ENCODE measurements at places on chromosomes 16 and 17.

DNA sequence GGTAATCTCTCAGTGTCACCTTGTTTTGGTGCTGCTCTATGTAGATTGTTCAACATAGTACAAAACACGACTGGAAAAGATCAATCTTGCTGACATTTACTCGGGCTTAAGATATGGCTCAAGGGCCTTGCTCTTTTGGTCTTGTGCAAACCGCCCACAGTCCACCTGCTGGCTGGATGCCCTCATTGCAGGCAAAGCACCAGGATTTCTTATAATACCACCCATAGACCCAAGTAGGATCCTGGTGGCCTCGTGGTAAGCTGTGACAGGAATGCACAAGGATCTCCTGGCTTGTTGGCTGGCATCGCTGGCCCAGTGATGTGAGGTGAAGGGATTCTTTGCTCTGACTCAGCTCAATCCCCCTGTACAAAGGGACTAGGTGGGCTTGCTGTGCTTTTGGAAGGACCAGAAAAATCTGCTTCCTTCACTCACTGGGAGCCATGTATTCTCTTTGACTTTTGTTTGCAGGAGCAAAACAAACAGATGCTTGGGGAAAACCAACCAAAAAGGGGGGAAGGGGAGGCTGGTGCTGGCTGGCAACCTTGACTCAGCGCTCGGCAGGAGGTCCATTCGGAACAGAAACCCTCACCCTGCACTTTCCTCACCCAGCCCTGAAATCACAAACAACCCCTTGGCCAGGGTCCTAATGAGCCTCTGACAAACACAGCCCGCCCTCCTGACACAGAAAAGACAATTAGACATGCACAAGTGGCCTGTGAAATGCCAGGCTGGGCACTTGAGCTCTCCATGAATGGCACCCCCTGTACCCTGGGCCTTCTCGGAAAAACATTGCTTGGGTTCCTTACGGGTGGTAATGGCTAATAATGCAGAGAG lies 36.6 kb upstream of the MED9 start:
- DNase-seq: peak; percentile 87

- no peak for DNase-seq
These were observed 393.2 kb downstream of the PMP22 start for GRCh38 chr17:14871921-14872320.

DNA sequence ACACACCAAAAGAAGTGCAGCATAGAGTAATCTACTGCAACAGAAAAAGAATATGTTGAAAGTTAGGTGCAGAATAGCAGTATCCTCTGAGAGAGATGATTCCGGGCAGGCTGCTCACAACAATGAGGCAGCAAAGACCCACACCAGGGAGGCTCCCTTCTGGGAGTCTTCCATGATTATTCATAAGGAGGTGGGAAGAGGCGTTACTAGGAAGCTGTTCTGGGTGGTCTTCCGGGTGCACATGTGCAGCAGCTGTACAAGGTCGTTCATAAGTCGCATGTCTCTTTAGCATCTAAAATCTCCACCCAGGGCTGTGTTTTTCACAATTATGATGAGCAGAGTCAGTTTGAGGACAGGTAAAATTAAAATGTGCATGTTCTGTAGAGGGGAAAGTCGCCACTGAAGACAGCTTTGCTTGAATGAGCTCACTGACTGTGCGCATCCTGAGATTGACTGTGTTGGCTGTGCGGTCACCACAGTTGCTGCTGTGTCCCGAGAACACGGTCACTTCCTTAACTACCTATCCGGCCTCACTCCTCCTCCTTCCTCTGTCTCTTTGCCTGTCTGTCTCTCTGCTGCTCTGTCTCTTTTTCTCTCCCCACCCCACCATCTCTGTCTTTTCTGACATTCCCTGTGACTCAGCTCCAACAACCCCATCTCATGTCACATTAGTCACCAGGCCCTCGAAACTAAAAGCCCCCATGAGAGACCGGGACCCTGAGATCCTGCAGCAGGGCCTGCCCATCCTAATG lies 125.5 kb upstream of the HSBP1 start:
- no peak for DNase-seq

DNA sequence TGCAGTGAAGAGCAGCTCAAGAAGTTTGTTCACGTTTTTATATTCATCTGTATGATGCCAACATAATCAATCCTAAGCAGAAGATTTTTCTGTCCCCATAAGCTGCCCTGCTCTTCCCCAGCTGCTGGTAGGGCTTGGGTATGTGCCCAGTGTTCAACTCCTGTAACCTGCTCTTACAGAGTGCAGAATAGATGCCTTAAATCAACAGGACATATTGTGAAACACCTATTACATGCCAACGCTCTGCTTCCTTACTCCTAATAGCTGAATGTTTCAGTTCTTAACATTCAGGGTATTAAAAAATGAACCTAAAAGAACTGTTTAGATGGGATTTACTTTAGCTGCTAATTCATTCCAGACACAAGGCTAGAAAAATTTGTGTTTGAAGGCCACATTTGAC lies 190.9 kb downstream of the HS3ST3A1 start:
- no peak for DNase-seq

DNA sequence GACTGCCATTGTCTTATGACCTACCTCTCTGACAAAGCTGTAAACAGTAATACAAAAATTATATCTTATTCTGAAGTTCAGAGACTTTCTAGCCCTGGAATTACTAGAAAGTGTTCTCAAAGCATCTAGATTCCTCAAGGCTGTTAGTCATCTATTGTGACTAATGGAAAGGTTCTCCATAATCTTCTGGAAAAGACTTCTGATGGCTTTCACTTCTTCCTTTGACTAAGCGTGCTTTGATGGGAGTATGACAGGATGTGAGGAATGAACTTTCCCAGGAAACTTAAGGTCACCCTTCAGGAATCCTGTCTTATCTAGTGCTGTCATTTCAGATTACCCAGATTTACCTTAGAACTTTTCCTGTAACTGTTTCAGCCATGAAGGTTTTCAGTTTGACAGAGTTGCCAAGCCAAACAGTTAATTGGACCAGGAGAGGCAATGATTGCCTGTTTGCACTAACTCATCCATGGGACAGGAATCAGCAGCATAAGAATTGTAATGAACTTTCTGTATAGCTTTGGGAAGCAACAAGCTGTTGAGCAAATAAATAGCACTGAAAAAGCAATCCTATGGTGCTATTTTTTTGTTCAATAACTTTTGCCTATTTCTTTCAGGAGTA lies 43.5 kb downstream of the AP2B1 start:
- no peak for DNase-seq

GRCh38 chr16:89517128-89517527 lies 8.9 kb downstream of the SPG7 start:
- no peak for DNase-seq

DNA sequence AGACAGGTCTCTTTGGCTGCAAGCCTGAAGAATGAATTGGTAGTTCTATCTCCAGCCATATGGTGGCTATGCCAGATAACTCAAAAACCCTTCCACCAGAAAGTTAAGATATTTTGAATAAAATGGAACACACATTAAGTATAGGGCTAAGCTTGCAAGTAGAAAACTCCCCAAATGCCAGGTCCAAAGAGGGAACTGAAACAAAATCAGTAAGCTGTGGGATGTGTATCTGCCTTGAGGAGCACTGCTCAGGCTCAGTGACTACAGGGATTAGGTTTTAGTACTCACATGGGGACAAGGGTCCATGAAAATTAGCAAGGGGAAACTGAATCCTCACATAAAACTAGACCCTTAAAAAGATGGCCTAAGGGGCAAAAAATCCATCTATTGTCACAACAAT lies 115.7 kb upstream of the PMFBP1 start:
- DNase-seq: no peak

DNA sequence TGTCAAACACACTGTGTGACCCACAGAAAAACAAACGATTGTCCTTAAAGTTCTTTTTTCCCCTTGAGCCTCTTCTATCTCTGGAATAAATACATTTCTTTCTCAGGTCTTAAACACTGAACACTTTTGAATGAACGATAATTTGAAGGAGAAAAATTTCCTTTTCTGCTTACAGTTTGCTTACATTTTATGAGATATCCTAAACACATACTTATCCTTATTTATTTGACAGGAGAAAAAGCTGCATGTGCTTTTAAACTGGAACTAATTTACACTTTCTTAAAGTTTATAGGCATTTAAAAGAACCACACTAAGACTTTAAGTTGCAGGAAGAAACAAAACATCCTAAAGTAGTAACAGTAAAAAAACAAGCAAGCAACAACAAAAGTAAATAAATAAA lies 4.7 kb upstream of the IGF2BP1 start:
- no peak for DNase-seq

- no peak for DNase-seq
These were observed 42.1 kb downstream of the NOG start for GRCh38 chr17:56635641-56636040.

GRCh38 chr17:42603318-42603717 lies 5.9 kb downstream of the RETREG3 start:
- no peak for DNase-seq

GRCh38 chr16:78984324-78984723 lies 616.2 kb downstream of the MAF start:
- no peak for DNase-seq

GRCh38 chr16:15996432-15997109 lies 47.2 kb downstream of the ABCC1 start:
- no peak for DNase-seq

DNA sequence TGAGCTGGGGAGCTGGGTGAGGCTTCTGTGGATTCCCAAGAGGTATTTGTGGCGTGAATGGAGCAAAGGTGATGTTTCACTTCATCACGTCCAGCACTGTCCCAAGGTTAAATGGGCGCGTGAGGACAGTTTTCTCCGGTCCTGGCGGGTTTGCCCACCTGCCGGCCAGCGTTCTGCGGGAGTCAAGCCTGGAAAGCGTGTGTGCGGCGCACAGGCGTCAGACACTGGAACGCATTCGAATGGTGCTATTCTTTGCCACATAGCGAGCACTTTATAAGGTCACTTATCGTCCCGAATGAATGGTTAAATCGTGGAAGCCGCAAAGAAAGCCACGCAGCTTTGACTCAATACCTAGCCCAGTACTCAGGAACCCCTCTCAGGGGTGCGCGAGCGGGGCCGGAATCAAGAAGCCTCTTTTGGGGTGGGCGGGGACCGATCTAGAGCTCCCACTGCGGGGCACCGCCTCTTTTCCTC lies 446 bp upstream of the PSMD11 start:
- no peak for DNase-seq

GRCh38 chr17:15112846-15113617 lies 152.1 kb downstream of the PMP22 start:
- DNase-seq: no peak

GRCh38 chr16:78596348-78596995 lies 497.0 kb downstream of the WWOX start:
- DNase-seq: no peak

- no peak for DNase-seq
These were observed 2.5 kb upstream of the ZFHX3 start for GRCh38 chr16:73050201-73051099.

- no peak for DNase-seq
These were observed 59.2 kb upstream of the GOT2 start for GRCh38 chr16:58793366-58793765.

DNA sequence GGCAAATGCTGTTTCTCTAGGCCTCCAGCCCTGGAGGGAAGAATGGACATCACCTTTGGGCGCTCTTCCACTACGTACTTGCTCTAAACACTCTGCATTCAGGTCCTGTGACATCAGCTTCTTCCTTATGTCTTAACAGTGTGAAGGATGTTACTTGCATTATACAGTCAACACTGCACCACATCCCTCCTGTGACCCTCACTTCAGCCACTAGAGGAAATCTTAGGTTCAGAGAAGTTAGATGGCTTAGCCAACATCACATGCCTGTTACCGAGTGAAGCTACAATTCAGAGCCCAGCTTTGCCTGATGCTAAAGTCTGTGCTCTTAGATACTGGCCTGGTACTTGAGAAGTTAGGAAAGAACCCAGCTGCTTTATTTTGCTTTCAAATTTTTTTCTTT lies 18.3 kb downstream of the UBFD1 start:
- DNase-seq: no peak

- no peak for DNase-seq
These were observed 65.7 kb upstream of the METRNL start for GRCh38 chr17:83013779-83014117.

DNA sequence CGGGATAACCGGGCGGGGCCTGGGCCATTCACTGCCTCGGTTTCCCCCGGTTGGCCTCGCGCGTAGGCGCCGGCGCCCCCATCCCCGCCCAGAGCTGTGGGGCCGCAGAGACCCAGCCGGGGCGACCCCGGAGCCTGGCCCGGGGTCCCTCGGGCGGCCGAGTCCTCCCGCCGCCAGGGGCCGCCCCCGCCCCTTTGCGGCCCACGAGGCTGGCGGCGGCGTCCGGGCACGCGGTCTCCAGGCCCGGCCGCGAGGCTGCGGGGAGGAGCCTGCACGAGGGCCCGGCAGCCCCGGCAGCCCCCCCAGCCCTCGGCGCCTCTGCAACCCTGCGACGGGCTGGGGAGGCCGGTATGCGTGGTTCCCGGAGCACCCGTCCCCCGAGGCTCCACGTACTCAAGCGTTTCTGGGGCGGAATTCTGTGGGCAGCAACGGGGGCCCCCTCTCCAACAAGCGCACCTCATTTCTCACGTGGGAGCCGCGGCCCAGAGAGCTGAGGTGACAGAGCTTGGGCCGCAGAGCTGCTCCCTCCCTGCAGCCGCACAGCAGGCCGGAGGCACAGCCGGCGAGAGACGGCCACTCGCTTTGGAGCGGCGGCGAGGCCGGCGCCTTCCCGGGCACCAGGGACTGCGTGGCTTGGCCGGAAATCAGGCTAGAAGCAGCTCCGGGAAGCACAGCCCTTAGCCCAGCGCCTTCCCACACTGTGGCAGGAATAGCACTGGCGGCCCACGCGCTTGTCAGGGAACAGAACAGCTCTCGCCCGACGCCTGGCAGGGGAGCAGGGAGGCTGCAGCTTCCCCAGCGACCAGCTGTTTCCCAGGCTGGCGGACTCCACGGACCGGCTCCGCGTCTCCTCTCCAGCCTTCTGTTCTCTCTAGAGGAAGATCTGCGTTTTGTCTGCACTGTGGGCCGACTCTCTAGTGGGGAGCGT lies 867 bp upstream of the LIMD2 start:
- DNase-seq: peak; percentile 62

GRCh38 chr17:32206861-32207260 lies 58.8 kb upstream of the RHBDL3 start:
- DNase-seq: no peak

- no peak for DNase-seq
These were observed 108.1 kb downstream of the SSH2 start for GRCh38 chr17:29821897-29822296.

GRCh38 chr16:54145881-54146280 lies 140.7 kb downstream of the IRX3 start:
- DNase-seq: no peak

GRCh38 chr16:46885960-46886763 lies 2.0 kb downstream of the GPT2 start:
- no peak for DNase-seq

GRCh38 chr16:22356930-22357634 lies 17.3 kb downstream of the CDR2 start:
- DNase-seq: no peak

- peak; percentile 59 for DNase-seq
These were observed 115.1 kb downstream of the HIC1 start for GRCh38 chr17:2170023-2170422.

GRCh38 chr16:86567701-86568581 lies 1.3 kb downstream of the FOXC2 start:
- no peak for DNase-seq

- DNase-seq: no peak
These were observed 25.8 kb downstream of the CNGB1 start for GRCh38 chr16:57944970-57945739.

GRCh38 chr17:63675607-63676546 lies 24.0 kb downstream of the LIMD2 start:
- peak; percentile 94 for DNase-seq

All from hematopoietic multipotent progenitor cell treated with erythropoietin and hydrocortisone succinate and interleukin-3 and kit ligand, for 6 days (in vitro differentiated cells).